ENCODE measurements at places on chromosomes 5 and 9.
A peak's percentile ranks its signal among the peaks of the same experiment; 100 is the strongest.

- no peak for DNase-seq
Measured at GRCh38 chr9:127495884-127496555, 44.7 kb downstream of the LRSAM1 start.

DNA sequence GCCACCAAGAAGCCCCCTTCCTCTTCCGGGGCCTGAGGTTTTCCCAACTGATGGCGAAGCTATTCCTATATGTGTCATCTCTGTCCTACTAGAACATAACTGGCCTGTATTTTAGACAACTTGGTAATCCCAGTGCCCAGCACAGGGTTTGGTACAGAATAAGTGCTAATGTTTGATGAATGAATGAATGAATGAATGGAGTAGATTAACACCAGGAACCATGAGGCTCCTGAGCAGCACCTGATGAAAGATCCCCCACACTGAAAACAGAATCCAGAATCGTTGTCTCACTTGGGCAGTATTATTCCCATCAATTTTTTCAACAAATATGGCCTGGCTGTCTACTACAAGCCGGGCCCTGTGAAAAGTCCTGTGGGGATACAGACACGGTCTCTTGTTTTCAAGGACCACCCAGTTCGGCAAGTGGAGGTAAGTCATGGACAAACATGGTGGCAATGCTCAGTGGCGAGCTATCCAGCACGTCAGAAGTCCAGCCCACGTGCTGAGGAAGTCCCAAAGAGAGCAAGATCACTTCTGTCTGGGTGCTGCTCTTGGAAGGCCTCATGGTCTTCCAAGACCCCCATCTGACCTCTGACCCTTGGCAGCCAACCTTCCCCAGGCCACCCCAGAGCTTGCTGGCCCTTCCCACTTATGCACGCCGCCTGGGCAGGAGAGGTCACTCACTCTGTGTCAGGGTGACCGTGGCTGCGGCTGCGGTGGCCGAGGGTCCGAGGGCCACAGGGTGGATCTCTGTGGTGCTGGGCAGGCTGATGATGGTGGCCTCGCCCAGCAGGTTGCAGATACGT is 1.0 kb downstream of the NAIF1 start:
- no peak for DNase-seq

DNA sequence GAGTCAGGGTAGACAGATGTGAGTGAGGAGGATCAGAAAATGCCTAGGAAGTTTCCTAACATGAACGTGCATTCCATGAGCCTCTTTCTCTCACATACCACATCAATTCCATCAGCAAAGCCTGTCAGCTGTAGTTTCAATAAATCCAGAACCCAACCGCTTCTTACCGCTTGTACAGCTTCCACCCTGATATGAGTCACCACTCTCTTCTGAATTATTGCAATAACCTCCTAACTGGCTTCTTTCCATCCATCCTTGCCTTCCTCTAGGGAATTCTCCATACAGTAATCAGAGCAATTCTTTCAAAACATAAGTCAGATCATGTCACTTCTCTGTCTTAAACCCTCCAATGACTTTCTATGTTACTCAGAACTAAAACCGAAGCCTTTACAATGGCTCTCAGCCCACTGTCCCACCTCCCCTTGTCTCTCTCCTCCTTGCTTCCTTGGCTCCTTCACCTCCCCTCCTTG is 8.1 kb upstream of the RAD23B start:
- DNase-seq: no peak

- DNase-seq: no peak
Measured at GRCh38 chr9:109341561-109341960, 20.7 kb upstream of the EPB41L4B start.

- DNase-seq: no peak
Measured at GRCh38 chr9:10242255-10242654, 370.5 kb downstream of the PTPRD start.

DNA sequence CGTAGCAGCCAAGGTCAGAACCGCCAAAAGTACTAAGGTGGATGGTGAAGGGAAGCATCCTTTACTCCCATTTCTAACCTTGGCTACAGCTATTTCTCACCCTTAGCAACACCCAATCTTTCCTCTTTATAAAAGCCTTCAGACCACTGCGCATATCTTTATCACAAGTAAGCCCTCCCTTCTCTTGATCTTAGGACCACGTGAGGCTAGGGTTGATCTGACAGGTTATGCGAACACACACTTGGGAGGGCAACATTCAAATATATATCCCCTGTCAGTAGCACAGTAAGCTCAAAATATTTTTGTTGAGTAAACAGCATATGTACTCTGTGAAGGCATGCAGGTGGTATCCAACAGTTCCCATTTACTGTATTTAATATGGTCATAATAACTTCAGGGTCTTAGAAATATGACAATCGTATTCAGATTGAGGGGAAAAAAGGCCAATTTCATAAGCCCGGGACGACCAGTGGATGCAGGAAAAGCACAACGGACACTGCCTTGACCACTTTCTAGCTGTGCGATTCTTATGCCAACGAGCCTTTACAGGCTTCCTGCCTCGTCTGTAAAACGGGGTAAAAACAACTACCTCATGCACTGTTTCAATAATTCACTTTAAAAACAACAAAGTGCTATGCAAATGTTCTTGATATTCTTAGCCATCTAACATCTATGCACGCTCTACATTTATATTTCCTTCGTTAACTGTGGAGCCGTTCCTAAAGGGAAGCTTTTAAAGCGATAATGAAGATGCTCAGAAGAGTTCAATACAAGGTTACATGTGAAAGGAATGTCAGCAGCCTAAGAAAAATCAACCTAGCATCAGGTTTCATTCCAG is 1.3 kb downstream of the ARSB start:
- peak; percentile 35 for DNase-seq

GRCh38 chr9:18710065-18710464 is 236.1 kb downstream of the ADAMTSL1 start:
- DNase-seq: no peak

All from H9 (cell line).